ENCODE measurements at places on chromosomes 6 and 20.

- no peak for DNase-seq
Measured at GRCh38 chr6:8223678-8224077, 121.3 kb upstream of the EEF1E1 start.

DNA sequence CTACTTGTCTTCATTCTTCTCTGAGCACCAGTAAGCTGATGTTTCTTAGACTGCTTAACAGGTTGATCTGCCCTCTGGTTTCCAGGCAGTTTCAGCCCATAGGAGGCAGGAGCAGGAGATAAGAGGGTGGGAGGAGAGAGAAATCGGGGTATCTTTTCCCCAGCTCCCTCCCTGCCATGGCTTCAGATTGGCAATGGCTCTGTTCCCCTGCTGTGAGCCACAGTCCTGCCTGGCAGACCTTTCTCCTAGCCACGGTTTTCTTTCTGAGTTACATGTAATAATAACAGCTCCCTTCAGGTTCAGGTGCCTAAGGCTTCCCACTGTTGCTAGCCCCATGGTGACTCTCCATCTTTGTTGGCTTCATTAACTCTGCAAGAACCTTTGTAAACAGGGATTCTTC lies 115.3 kb downstream of the CD83 start:
- DNase-seq, result no peak

DNA sequence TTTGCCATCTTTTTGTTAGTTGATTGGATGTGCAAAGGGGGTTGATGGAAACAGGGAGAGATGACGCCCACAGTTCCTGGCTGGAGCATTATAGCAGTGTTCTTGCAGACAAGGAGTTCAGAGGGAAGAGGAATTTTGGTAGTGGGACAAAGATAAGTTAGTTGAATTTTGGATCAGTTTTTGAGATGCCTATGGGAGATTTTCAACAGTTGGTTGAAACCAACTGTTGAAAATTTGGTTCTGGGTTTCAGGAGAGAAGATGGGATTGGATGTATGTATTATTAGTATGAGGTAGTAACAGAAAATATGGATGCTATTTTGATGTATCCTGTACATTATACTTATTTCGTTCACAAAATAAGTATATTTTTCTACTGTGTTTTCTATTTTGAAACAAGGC lies 274.2 kb downstream of the CDKAL1 start:
- no peak for DNase-seq

DNA sequence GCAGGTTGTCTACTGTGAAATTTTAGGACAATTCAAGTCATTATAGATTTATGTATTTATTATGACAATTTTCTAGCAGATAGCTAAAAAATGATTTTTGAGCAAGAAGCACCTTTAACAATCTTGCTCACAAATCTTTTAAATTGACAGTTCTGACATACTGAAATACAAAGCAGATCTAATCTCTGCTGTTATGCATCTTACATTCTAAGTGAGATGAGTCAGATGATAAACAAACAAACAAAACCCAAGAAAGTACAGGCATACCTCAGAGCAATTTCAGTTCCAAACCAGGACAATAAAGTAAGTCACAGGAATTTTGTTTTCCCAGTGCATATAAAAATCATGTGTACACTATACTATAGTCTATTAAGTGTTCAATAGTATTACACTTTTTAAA lies 430.7 kb upstream of the PTCHD4 start:
- DNase-seq, result no peak

- DNase-seq, result no peak
Measured at GRCh38 chr6:125827788-125828320, 37.1 kb downstream of the NCOA7 start.

GRCh38 chr20:5843054-5843592 lies 92.9 kb downstream of the SHLD1 start:
- DNase-seq, result no peak
